AG04449 (cell line): ENCODE measurements at places on chromosomes 5 and 9.
A peak's percentile ranks its signal among the peaks of the same experiment; 100 is the strongest.

GRCh38 chr5:172437445-172438318, 16.6 kb downstream of the SH3PXD2B start:
- peak; percentile 64 for DNase-seq

GRCh38 chr9:93684806-93685543, 108.6 kb downstream of the PHF2 start:
- no peak for DNase-seq

DNA sequence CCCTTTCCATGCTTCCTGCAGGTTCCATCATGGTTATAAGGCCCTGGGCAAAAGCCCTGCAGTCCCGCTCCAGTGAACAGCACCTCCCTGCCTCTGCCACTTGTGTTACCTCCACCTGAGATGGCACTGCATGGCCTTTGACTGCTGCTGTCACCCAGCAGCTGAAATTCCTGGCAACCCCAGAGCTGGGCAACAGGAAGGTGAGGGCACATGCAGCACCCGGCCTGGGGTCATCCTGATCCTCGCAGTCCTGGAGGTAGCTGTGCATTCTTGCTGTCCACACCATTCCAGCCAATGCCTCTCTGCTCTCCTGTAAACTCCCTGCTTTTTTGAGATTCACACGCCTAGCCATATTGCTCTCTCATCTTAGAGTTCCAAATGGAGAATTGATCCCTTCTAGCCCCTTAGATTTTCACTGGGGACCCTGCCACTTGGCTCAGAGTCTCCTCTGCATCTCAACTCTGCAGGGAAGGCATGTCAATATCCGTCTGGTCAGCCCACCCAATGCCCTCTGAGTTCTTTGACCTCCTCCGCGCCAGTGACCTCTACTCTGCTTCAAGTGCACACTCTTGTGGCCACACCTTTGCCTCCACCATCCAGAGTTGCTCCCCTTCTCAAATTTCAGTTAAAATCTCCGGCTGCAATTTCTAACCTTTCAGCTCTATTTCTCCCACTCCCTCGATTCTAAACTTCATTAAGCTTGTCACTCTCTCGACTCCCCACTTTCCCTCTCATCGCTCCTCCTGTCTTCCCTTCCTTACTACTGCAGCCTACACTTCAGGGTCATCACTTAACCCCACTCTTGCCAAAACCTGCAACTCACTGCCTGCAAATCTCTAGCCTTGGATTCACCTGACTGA, 93.4 kb downstream of the ANKH start:
- no peak for DNase-seq

- DNase-seq = no peak
Measured at GRCh38 chr5:72252574-72253155, 67.4 kb downstream of the MRPS27 start.

GRCh38 chr9:121667214-121667613, 15.8 kb downstream of the DAB2IP start:
- no peak for DNase-seq

GRCh38 chr5:168939887-168940544, 360.8 kb upstream of the PANK3 start:
- no peak for DNase-seq

DNA sequence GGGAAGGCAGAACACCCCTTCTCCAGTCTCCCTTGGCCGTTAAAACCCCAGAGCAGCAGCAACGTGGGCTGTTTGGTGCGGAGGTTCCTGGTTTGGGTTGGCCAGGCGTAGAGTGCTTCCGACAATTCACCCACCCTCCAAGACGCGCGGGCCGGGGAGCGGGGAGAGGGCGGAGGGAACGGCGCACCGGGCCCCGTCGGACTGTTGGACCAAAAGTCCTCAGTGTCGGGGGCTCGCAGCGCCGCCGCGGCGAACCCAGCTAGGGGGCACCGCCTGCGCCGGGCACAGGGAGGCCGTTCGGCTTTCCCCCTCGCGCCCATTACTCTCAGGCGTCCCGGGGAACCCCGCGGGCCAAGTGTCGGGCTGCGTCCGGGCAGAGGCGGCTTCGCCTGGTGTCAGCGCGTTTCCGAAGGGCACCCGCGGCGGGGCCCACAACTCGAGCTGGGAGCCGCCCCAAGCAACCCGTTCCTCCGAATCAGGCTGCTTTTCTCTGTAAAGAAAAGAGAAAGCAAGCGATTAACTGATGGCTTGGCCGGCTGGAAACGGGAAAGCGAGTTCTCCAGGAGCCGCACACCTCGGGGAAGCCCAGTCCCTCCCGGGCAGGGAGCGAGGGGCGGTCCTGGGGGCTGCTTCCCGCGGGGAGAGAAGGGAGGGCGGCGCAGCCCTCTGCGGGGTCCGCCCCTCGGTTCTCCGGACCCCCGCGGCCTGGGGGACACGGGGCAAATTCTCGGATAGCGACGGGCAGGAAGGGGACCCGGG, 145.5 kb downstream of the ERCC6L2 start:
- no peak for DNase-seq

GRCh38 chr5:109167586-109167985, 242.2 kb downstream of the PJA2 start:
- DNase-seq = no peak

- no peak for DNase-seq
Measured at GRCh38 chr9:123089790-123090189, 56.3 kb downstream of the GPR21 start.

DNA sequence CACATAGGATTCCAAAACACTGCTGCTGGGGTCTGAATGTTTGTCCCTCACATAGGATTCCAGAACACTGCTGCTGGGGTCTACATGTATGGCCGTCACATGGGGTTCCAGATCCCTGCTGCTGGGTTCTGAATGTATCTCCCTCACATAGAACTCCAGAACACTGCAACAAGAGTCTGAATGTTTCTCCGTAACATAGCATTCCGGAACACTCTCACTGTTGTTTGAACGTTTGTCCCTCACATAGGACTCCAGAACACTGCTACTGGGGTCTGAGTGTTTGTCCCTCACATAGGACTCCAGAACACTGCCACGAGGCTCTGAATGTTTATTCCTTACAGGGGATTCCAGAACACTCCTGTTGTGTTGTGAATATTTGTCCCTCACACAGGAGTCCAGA, 216.8 kb downstream of the FOXD4L6 start:
- DNase-seq = no peak

- no peak for DNase-seq
Measured at GRCh38 chr9:79213417-79214125, 358.2 kb upstream of the TLE4 start.

GRCh38 chr9:120394058-120394669, 185.8 kb downstream of the CDK5RAP2 start:
- peak; percentile 82 for DNase-seq

DNA sequence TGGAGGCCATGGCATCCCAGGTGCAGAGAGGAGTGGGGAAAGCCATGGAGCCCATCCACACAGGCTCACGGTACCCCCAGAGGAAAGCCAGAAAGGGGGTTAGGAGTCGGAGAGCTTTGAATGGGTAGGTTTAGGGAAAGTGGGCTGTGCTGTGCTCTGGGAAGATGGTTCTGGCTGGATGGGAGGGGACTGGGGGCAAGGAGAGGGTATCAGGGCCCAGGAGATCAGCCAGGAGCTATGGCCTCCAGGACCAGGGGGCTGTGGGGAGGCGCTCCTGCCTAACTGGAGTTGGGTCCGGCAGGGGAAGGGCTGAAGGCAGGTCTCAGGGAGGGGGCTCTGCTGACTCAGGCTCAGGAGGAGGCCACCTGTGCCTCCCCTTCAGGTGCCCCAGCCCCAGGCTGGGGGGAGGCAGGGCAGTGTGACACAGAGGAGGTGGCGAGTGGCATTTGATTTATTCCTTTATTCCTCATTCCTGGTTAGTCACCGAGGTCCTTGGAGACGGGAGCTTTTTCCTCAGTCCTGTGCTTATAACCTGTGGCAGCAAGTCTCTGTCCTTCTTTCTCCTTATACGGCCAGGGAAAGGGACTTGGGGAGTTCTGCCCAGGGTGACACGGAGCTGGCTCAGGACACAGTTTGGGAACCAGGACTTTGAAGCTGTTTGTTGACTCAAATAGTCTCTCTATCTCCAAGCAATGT, 60.8 kb downstream of the TSTD2 start:
- DNase-seq = no peak

DNA sequence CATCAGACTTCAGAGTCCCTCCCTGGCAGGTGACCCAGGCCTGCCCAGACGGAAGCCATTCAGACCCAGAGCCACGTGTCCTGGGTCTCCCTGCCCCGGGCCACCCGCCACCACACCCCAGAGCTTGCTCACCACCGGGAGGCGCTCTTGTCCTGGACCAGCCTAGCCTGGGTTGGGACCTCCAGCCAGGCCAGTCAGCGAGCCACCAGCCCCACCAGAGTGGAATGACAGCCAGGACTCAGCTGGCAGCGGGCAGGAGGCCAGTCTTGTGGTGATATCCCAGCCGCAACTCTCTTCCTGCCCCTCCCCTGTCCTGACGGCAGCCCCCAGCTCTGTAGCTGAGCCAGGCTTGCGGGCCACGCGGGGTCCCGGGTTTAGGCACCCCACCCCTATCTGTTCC, 1.7 kb upstream of the PTGDS start:
- DNase-seq = no peak

GRCh38 chr5:131589510-131590348, 45.3 kb downstream of the RAPGEF6 start:
- DNase-seq = no peak

GRCh38 chr9:131635892-131636291, 90.6 kb downstream of the PRRT1B start:
- DNase-seq = no peak

DNA sequence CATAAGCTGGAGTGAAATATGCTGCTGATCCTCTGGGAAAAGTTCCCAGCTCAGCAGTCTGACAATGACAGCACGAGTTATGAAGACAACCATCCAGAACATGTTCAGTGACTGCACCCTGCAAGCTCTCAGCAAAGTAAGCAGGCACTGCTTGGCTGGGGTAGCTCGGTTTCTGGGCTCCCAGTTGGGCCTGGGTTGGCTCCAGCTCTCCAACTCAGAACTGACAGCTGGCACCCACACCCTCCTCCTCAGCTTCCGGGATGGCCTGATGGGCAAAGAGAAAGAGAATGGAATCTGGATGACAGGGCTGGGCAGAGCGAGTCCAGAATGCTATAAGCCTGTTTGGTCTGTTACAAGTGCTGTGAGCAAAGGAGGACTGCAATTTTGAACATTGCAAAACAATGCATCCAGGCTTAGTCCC, 185.0 kb downstream of the CSNK1G3 start:
- no peak for DNase-seq

- DNase-seq = no peak
Measured at GRCh38 chr9:124805186-124805585, 28.3 kb downstream of the OLFML2A start.

DNA sequence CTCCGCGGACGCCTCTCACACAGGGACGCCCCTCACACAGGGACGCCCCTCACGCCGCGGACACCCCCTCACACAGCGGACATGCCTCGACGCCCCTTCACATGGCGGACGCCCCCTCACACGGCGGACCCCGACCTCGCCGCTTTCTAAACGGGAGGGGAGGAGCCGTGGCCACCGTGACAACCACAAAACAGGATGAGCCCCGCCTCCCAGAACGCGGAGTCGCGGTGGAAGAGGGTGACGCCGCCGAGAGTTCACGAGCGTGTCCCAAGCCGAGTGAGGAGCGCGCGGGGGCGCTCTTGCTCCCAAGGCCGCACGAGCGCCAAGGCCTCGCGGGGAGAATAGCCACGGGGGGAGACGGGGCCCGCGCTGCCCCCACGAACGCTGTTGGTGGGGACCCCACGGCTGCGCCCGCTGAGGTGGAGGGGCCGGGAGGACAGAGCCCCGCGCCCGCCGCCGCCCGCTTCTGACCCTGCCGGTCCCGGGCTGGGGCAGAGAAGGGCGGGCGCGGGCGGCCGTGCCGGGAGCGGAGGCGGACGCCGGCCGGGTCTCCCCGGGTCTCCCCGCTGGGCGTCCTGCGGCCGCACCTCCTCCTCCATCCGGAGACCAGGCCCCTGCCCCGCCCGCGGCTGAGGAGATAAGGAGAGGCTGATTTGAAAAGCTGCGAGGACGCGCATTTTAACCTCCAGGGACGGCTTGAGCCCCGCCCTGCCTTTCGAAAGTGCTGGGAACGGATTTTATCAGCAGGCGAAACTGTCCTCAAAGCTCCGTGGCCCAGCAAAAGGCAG, 3.9 kb upstream of the NKD2 start:
- no peak for DNase-seq

DNA sequence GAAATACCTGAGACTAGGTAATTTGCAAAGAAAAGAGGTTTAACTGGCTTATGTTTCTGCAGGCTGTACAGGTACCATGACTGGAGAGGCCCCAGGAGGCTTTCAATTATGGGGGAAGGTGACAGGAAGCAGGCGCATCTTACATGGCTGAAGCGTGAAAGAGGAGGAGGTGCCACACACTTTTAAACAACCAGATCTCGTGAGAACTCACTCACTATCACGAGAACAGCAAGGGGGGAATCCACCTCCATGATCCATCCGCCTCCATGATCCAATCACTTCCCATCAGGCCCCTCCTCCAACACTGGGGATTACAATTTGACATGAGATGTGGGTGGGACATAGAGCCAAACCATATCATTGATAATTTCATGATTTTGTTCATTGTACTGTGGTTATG, 2.5 kb upstream of the MED27 start:
- DNase-seq = no peak

- DNase-seq = no peak
Measured at GRCh38 chr9:97675655-97676054, 21.5 kb downstream of the XPA start.

DNA sequence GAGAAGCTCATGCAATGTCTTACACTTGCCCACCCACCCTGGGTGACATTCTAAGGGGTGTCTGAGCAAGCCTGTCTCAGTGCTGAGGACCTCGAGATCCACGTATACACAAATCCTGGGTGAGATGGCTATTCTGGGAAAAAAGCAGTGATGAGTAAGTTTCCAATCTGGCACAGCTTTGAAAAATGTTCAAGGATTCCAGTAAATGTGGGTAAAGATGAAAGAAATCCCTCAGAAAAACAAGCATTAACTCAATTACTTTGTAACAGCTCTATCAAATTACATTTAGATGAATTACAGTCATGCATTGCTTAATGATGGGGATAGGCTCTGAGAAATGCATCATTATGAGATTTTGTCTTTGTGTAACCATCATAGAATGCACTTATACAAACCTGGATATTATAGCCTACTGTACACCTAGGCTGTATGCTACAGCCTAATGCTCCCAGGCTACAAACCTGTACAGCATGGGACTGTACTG, 26.9 kb downstream of the GOLM1 start:
- peak; percentile 23 for DNase-seq

DNA sequence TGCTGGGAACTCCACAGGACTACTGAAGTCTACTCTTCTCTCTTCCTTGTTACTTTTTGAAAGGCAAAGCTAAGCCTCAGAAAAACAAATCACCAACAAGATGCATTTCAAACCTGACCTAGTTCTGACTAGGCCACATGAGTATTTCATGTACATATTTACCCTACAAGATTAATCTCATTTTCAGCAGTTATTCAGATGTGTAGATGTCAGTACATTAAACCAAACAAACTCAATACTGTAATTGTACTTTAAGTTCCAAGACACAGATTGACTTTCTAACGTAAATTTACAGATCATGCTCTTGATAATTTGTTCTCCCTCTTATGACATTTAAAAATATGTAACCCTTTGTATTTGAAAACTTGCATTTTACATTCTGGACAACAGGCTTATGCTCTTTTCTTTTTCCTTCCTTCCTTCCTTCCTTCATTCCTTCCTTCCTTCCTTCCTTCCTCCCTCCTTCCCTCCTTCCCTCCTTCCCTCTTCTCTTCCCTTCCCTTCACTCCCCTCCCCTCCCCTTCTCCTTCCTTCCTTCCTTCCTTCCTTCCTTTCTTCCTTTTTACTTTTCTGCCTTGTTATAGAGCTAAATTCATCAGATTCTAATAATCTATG, 1653.4 kb downstream of the EFNA5 start:
- no peak for DNase-seq

- no peak for DNase-seq
Measured at GRCh38 chr5:6676702-6677101, 36.5 kb upstream of the TENT4A start.

- DNase-seq = no peak
Measured at GRCh38 chr5:170986598-170986997, 124.8 kb downstream of the RANBP17 start.
